RPMI7951 (cell line): ENCODE measurements at places on chromosomes 12 and 14. TPM values are rescaled to one million over a fixed set of nuclear protein-coding genes. Genes with fewer than 3 reads are reported as not detected.

Gene TPH2
- not detected in 2 replicates for total RNA-seq

Gene ATN1
- total RNA-seq = 3.8 and 6.1 TPM in 2 replicates

Gene CMKLR1
- 34.5 and 43.6 TPM in 2 replicates for total RNA-seq

Gene GNG2
- total RNA-seq = 81.7 and 98.8 TPM in 2 replicates

Gene AKAP5
- 0.36 and 0.59 TPM in 2 replicates for total RNA-seq

Gene FOXN4
- not detected in 2 replicates for total RNA-seq

Gene SLC24A4
- total RNA-seq = not detected in 2 replicates

Gene STAC3
- total RNA-seq = 0.84 TPM in 1 of 2 replicates, not detected in the other

Gene KITLG
- 4.7 and 5.4 TPM in 2 replicates for total RNA-seq

Gene SLC10A1
- not detected in 2 replicates for total RNA-seq

Gene STYK1
- total RNA-seq = 0.68 and 0.84 TPM in 2 replicates

Gene TCL1B
- not detected in 2 replicates for total RNA-seq

Gene CHPT1
- total RNA-seq = 34.3 and 39.2 TPM in 2 replicates

Gene HSPA2
- 10.0 and 11.2 TPM in 2 replicates for total RNA-seq

Gene SIX4
- 4.1 and 4.5 TPM in 2 replicates for total RNA-seq

Gene GDF3
- total RNA-seq = not detected in 2 replicates

Gene MYG1
- 55.9 and 60.0 TPM in 2 replicates for total RNA-seq

Gene ERBB3
- 3.0 and 5.4 TPM in 2 replicates for total RNA-seq

Gene SETD3
- 43.3 and 46.9 TPM in 2 replicates for total RNA-seq

Gene GALNT4
- total RNA-seq = 5.3 and 6.9 TPM in 2 replicates

Gene CLEC14A
- not detected in 2 replicates for total RNA-seq

Gene CMA1
- total RNA-seq = not detected in 2 replicates

Gene SNAPC1
- 30.6 and 37.4 TPM in 2 replicates for total RNA-seq

Gene POTEM
- 0.68 TPM in 1 of 2 replicates, not detected in the other for total RNA-seq

Gene TAS2R31
- 1.1 and 1.2 TPM in 2 replicates for total RNA-seq
